ENCODE measurements at places on chromosomes 2 and 18.

GRCh38 chr18:63253014-63253413, 66.6 kb downstream of the BCL2 start:
- no peak for DNase-seq

DNA sequence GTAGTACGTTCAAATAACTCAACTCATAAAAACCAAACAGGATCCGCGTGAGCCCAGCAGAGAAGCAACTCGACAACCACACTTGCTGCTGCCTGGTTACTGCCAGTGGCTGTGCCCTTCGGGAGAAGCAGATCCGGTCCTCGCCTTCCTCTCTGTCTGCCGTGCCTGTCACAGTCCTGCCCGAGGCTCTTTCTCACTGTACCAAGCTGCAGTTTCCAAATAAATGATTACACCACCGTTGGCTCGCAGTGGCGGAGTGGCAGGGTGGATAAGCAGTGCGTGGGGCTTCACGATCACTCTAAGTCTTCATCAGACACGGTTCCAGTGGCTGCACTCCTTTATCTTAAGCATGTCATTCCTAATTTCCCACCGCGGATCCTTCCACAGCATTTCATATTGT, 26.1 kb upstream of the SALL3 start:
- no peak for DNase-seq

DNA sequence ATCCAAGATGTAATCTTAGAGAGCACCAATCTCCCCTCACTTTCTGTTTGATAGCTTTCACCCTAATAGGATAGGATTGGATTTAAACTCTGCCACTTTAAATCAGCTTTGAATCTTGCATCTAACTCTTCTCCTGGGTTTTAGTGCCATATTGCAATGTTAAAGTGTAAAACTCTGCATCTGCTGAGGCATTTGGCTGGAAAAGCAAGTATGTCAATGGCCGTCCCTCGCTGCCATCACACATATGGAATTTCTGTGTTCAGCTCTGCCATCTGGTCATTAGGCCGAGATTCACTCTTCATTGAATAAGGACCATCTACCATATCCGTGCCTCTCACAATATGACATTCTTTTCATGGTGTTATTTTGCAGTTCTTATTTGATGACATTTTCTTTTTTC, 728.1 kb upstream of the PIK3C3 start:
- no peak for DNase-seq

DNA sequence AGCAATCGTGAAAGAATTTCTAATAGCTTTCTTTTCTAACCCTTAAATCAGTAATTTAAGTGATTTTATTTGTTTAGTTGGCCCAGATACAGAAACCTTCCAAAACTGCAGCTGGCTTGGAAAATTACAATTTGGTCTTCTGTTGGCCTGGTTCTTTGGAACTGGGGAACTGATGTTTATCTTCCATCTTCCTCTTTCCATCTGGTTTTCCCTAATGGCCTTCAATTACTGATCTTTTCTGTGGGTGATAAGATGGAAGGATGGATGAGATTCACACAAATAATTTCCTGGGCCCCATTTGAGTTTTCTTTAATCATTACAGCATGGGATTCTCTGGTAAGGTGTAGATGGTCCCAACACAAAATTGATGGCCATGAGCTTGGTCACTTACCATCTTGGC, 106.5 kb upstream of the CHRNA1 start:
- DNase-seq, result no peak

GRCh38 chr18:44731530-44732237, 51.0 kb downstream of the SETBP1 start:
- no peak for DNase-seq

DNA sequence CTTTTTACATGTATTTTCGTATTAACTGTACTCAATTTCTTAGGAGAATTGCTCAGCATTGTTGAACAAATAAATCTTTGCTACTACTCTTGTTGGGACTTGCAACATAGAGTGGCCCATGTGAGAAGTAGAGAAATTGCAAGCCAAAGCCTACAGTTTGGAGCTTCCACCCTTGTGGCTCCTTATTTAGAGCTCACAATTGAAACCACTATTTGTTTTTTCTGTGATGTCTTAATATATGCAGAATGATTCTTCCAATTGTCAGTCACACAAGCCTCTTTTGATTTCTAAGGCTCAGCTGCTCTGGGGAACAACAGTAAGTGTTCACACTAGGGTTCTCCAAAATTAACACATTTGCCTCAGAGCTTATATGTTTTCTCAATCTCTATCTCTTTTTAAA, 60.2 kb upstream of the GALNT13 start:
- DNase-seq, result no peak

DNA sequence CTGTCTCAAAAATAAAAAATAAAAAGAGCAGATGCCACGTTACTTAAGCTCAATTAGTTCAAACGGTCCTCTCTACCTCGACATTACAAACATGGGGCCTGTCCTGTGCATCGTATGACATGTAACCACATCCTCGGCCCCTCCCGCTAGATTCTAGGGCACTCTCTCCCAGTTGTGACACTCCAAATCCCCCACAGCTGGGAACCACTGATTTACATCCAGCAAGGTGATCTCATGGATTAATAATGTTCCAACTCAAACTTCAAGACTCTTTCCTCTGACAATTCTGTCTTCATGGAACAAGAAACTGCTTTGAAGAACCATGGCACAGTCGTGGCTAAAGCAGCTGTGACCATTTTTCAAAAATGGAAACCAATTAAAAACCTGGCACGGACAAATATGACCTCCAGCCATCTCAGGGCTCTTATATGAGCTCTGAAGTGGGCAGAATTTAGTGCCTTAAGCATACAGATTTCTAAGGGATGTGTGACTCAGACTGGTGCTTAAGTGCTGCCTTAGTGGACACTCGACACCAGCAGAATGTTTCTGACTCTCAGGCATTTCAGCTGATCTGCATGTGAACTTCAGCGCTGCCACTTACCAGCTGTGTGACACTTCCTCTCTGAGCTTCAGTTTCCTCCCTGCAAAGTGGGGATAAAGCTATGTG, 31.7 kb upstream of the ASAP2 start:
- no peak for DNase-seq

- no peak for DNase-seq
Measured at GRCh38 chr2:2572393-2573204, 241.5 kb upstream of the MYT1L start.

GRCh38 chr2:224954980-224955379, 87.3 kb downstream of the DOCK10 start:
- no peak for DNase-seq

DNA sequence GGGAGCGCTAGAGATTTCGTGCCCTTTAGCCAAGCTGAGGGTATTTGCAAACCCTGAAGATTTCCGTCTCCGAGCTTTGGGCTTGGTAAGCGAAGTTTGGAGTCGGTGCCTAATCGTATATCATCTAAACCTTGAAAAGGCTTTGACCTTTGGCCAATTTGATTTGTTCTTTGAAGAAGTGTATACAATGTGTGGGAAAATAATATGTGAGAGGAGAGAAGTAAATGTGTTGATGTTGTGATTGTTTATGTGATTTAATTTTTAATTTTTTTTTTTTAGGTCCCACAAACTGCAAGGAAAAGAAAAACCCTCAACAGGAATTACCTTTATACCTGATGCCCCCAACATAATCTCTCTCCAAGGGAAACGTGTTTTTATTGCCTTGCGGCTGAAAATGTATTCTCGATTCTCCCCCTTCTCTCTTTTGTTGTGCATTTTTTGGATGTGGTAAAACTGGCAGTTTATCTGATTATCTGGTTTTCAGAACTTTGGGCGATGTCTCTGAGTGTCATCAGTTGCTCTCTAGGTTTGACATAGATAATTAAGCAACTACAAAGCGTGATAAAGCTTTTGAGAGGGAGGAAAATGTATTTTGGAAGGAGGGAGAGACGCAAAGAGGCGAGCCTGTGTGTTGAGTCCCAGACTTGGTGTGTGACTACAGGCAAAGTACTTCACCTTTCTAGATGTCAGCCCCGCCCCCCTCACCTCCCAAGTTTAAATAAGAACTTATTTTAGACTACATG, 912 bp upstream of the FBXO11 start:
- no peak for DNase-seq

- DNase-seq, result no peak
Measured at GRCh38 chr2:23545396-23545795, 160.4 kb downstream of the KLHL29 start.

- no peak for DNase-seq
Measured at GRCh38 chr2:222302178-222303018, 3.6 kb upstream of the PAX3 start.

- DNase-seq, result no peak
Measured at GRCh38 chr2:8790739-8791162, 46.7 kb downstream of the KIDINS220 start.

GRCh38 chr2:118046634-118047210, 32.9 kb upstream of the CCDC93 start:
- DNase-seq, result no peak

DNA sequence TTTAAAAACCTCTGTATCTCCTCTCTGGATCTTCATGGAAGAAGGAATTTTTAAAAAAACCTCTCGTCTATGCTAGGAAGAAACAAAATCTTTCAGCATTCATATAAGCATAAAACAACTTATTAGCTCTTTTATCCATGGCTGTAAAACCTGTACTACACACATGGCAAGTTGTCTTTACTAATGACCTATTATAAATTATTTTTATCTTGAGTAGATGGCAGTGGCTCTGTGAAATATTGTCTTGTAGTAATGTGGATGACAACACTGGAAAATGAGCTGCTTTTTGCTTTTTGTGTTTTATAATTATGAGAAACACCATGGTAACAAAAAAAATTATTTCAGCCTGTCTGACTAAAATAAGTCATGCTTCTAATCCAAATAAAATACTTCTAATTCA, 18.9 kb downstream of the PHLPP1 start:
- DNase-seq, result no peak

DNA sequence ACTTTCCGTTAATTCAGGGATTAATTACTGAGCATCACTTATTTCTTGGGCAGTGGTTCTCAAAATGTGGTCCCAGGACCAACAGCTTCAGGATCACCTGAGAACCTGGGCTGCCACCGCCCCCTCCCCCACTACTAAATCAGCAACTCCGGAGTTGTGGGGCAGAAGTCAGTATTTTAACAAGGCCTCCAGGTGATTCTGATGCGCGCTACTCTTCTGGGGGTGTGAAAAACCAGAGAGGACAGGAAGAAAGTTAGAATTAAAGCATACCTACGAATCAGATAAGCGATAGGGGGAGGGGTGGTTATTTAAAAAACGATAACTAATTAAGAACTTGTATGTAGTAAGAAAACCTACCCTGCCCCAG, 319 bp downstream of the ZSCAN30 start:
- DNase-seq, result no peak

DNA sequence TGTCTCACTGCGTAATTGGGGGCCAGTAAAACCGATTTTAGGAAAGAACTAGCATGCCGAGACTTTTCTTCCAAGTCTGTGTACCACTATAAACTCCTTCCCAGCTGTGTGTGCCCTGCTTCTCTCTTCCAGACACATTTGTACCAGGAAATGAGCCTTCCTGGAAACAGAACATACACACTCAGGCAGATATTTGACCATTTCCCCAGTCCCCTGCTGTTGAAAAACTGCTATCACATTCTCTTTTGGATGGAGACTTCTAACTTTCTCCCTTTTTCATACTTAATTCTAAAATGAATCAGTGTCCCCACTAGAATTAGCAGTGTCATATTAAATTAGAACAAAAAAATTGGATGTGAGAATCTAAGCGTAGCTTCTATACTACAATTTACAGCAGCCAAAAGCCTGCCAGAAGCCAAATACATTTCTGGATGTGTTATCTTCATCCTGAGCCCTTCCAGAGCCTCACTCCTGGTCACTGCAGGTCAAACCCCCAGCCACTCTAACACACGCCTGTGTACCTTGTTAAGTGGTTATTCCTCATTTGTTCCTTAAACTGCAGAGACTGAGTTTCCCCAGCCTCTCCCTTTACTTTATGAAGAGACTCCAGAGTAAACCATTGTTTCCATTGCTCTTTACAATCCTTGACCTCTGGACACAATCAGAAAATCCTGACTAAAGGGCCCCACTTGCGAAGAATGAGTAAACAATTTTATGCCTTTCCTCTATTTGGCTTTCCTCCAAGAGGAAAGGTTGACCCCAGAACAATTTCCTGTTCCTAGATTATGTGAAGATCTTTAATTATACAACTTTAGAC, 20.4 kb downstream of the DSG4 start:
- no peak for DNase-seq

DNA sequence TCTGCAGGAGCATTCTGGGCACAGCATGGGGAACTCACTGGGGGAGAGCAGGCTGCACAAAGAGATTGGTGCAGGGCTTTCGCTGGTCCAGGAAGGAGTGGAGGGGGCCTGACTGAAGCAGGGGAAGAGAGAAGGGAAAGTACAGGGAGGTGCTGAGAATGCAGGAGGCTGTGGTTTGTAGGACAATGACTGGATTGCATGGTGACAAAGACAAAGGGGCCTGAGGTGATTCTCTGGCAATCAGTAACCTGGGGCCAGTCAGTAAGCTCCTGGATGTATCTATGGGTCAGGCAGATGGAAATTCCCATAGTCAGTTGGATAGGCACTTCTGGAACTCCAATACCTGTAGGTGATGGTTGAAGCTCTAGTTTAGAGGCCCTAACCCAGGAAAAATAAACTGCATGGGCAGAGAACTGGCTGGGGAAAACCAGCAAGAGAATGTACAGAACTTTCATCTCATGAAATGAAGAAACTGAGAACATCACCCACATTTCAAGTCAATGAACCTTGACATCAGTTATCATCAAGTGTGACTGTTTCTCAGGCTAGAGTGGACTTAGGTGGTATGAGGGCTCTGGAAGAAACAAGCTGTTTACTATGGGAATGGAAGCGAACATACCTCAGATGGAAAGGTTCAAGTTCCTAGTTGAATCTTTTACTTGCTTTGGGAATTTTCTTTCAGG, 193.2 kb downstream of the TPGS2 start:
- no peak for DNase-seq

GRCh38 chr2:143551971-143552650, 422.9 kb downstream of the ARHGAP15 start:
- no peak for DNase-seq

DNA sequence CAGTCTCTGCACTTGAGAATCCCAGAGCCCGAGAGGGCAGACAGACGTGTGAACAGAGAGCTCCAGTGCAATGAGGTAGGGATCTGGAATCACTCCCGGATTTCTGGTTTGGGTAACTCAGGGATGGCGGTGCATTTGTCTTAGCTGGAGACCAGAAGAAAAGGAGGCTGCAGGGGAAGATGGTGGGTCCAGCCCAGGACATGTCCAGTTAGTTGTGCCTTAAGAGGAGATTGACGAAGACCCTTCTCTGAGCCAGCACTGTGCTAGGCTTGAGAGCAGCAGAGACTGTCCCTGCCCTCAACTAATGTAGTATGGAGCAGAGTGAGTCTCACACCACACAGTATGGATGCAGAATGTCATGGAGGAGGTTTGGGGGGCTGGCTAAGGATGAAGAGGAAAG, 150.6 kb upstream of the COPS8 start:
- DNase-seq, result no peak

All from activated CD4-positive, CD25-positive, alpha-beta regulatory T cell (primary cell).